Bone marrow (tissue), 2 donors: ENCODE measurements at places on chromosomes 3 and 15.
A peak's percentile ranks its signal among the peaks of the same experiment; 100 is the strongest.

GRCh38 chr3:120435621-120436020, 15.2 kb downstream of the FSTL1 start:
- no peak for DNase-seq

- DNase-seq, result no peak
Measured at GRCh38 chr3:144763878-144764454, 792.3 kb downstream of the DIPK2A start.

DNA sequence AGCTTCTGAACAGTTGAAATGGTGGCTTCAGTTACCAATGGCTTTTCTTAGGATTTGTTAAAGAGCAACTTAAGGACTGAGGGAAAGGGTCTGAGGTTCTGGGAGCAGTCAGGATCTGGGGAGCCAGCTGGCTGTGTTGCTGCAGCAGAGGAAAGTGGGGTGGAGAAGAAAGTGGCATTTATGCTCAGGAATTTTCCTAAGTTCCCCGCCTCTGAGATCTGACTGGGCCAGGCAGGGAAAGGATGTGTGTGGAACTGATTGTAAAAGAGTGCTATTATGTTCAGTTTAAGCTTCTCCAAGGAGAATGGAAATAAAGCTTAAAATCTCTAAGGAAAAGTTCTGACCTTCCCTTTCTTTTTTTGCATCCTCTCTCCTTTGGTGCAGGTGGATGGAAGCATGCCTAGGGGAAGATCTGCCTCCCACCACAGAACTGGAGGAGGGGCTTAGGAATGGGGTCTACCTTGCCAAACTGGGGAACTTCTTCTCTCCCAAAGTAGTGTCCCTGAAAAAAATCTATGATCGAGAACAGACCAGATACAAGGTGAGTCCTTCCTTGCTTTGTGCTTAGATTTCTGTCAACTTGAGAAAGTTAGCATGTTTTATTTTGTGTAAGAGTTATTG, 37.8 kb downstream of the IQGAP1 start:
- DNase-seq, result no peak

- no peak for DNase-seq
Measured at GRCh38 chr15:75140080-75140879, 61.4 kb upstream of the C15orf39 start.

DNA sequence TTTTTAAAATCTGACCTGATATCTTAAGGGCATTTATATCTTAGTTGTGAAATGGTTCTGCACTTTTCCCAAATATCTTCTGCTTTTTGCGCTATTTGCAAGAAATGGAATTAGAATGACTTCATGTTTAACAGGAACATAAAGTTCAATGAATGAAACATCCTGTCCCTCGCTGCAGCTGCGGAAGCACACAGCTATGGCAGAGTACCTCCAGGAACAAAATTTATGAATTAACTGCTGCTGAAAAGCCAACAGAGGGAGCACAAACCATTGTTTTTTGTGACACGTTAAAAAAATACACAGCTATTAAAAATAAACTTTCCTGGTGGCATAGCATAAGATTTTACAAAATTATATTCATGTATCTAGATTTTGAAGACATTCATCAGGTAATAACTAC, 404.4 kb upstream of the MDFIC2 start:
- DNase-seq, result peak; percentile 22
